ENCODE measurements at places on chromosomes 7 and 10.

DNA sequence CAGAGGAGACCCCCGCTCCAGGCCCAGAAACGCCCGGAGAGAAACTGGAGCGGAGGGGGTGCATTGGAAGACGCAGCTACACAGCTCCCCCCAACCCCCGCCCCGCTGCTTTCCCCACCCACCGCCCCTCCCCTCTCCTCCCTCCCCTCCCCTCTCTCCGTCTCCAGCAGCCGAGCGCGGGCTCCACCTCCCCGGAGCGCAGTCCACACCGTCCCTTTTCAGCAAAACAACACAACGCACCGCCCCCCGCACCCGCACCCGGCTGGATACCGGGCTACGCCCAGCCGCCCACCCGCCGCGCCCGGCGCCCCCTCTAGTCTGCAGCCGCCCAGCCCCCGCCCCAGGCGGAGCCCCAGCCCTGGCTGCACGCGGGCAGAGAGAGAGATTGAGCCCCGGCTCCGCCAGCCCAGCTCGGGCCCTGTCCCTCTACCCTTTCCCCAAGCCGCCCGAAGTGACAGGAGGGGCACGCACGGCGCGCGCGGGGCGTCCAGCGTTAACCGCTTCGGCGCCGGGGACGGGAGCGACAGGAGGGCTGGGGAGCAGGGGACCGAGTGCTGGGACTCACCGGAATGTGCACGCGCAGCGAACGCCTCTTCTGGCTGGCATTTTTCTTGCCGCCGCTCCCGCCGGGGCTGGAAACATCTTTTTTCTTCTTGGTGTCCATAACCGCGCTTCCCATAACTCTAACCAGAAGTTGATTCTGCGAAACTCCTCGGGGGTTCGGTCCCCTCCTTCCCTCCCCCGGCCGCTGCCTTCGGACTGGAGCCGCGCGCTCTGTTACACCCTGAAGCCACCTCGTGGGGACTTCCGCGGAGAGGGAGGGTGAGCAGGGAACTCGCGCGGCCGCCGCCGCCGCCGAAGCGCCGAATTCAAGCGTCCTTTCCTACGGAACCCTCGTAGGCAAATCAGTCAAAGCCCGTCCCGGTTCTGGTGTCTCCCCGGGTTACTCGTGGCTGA is 695 bp downstream of the PRKAG2 start:
- peak; percentile 73 for DNase-seq

GRCh38 chr7:105268056-105268455 is 120.7 kb downstream of the SRPK2 start:
- DNase-seq = peak; percentile 22

DNA sequence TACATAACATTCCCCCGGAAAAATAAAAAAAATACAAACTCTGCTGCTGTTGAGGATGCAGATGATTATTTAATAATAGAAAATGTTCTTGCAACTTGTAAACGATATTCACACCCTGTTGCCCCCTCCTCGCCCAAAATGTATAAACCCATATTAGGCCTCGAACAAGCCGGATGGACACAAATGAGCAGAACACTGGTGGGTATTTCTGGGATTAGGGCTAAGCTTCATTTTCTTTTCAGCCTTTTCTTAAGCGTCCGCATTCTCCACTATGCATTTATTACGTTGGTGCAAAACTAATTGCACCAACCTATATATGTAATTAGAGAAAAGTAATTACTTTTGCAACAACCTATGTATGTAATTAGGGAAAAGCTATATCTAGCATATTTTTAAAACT is 349 bp upstream of the GNG11 start:
- peak; percentile 31 for DNase-seq

DNA sequence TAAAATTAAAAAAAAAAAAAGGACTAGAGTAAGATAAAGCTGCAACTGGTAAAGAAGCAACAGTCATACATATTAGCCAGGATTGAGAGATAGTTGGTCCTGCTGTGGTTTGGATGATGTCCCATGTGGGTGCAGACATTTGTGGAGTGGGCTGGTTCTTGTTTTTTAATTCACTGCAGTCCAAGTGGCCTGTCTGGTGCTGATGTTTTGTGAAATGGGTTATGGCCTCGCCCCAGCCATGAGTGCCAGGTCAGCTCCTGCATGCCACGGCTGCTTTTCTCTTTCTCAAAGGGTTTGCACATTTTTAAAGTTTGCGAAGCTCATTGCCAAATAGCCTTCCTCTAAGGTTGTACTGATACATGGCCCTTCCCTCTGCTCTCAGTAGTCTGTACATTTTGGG is 14.1 kb upstream of the BTBD16 start:
- DNase-seq = no peak

- DNase-seq = no peak
Measured at GRCh38 chr10:48497780-48498770, 106.8 kb downstream of the ARHGAP22 start.

DNA sequence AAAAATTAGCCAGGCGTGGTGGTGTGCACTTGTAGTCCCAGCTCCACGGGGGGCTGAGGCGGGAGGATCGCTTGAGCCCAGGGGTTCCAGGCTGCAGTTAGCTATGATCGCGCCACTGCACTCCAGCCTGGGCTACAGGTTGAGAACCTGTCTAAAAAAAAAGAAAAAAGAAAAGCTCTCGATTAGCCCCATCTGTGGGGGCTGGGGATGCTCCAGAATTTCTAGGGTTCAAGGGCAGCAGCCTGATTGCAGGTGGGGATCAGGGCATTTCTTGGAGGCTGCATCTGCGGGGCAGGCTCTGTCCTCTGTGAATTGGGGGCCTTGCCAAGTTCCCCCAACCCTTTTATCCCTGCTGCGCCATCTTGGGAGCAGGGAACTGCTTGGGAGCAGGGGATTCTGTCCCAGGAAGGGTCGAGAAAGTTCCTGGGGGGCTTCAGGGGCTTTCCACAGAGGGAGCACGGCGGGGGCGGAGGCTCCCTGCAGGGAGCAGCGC is 651 bp upstream of the ARPC1A start:
- no peak for DNase-seq

DNA sequence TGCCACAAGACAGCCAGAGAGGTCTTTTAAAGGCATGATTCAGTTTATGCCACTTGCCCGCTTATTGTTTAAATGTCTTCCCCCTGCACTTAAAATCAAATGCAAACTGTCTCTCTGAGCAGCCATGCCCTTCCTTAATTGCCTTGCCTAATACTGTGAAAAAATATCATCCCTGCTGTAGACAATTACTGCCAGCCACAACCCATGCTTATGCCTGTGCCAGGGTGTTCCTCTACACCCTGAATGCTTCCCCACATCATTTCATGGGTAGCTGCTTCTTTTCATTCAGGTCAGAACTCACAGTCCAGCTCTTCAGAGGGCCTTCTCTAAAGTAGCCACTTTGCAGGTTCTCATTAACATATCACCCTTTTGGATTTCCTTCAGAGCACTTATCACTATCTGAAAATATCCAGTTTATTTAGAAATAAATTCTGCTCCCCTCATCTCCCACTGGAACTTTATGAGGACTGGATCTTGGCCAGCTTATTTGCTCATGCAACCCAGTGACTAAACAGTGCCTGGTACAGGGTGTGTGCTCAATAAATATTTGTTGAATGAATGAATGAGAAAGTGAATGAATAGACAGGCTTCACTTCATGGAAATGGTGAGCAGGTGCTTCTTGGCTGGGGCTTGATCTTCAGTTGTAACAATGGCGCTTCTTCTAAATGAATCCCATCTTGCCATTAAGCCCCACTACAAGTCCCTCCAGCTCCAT is 162.4 kb upstream of the MDFIC start:
- no peak for DNase-seq

- DNase-seq = peak; percentile 35
Measured at GRCh38 chr7:95687759-95688343, 84.5 kb upstream of the DYNC1I1 start.

DNA sequence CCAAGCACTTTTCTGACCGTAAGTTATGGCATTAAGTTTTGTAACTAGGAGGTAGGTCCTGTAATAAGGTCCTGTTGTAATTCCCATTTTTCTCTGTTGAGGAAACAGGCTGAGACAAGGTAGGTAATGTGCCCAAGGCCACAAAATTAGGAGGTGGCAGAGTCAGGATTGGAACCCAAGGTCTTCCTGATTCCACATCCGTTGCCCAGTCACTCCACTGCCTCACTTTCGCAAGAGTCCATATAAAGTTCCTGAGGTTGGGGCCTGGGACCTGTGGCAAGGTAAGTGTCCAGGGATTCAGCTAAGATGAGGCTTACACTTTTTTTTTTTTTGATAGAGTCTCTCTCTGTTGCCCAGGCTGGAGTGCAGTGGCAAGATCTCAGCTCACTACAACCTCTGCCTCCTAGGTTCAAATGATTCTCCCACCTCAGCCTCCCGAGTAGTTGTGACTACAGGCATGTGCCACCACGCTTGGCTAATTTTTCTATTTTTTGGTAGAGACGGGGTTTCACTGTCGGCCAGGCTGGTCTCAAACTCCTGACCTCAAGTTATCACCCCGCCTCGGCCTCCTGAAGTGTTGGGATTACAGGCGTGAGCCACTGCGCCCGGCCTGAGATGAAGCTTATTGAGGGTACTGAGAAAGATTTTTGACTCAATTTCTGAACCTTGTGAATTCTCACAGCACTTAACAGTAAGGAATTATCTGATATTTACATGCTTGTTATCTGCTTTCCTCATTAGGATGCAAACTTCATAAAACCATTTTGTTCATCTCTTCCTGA is 20.3 kb upstream of the GNA12 start:
- no peak for DNase-seq

DNA sequence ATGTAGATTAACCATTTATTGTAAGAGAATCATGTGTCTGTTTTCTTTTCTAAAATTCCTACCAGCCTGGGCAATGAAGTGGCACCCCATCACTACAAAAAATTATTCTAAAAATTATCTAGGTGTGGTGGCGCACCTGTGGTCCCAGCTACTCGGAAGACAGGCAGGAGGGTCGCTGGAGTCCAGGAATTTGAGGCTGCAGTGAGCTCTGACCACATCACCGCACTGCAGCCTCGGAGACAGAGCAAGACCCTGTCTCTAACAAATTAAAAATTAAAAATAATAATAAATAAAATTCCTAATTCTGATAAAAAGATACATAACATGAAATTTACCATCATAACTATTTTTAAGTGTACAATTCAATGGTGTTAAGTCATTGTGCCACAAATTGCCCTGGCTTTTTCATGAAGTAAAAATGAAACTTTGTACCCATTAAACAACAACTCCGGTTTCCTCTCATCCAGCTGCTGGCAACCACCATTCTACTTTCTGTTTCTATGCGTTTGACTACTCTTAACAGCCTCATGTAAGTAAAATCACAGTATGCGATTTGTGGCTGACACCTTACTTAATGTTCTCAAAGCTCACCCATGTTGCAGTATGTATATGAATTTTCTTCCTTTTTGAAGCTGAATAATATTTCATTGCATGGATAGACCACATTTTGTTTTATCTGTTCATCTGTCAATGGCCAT is 20.6 kb upstream of the USP6NL start:
- no peak for DNase-seq

DNA sequence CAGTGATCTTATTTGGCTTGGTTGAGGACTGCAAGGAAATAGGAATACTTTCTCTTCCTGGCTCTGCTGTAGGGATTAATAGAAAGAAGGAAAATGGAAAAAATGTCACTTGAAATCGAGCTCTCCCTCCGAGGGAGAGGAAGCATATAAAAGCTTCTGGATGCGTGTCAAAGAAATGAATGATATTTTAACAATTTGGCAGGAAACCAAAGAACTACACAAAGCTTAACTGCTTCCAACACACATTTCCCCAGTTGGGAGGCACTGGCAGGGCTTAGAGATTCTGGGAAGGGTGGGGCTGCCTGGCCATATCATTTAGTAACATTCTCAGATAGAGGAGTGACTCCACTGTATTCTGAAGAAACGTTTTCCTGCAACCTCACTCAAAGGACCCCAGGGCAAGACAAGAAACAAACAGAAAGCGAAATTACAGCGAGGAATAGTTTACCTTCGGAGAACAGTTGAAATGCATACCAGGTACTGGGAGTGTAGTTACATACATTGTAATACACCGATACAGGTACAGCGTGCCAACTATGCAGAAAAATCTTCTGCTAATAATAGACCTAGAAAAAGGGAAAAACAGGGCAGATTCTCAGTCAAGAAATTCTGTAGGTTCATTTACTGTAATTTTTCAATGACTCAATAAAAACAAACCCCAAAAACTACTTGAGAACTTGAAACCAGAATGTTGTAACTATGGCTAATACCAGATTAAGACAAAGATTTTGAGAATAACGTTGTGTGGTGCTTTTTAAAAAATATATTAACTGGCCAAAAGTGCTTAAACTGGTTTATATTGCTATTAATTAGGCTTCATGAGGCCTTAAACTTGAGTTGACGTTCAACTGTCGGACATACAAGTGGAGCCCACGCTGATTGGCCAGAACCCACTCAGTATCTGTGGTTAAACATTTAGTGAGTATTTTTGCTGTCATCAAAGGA is 75.7 kb upstream of the ASAH2 start:
- peak; percentile 91 for DNase-seq

DNA sequence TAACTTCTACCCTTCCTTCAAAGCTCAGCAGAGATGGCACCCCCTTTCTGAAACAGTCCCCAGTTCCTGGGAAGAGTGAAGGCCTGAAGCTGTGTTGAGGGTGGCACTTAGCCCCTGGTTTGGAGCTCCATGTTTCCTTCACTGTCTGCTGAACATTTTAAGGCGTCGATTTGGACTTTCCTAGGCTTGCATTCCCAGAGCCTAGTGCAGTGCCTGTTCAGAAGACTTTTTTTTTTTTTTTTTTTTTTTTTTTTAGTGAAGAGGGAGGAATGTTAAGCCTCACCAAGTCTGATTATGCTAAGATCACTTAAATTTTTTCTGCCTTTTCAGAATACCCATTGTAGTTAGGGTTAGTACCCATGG is 97.0 kb downstream of the PFKFB3 start:
- no peak for DNase-seq

GRCh38 chr10:99784727-99785441 is 2.4 kb downstream of the ABCC2 start:
- no peak for DNase-seq

DNA sequence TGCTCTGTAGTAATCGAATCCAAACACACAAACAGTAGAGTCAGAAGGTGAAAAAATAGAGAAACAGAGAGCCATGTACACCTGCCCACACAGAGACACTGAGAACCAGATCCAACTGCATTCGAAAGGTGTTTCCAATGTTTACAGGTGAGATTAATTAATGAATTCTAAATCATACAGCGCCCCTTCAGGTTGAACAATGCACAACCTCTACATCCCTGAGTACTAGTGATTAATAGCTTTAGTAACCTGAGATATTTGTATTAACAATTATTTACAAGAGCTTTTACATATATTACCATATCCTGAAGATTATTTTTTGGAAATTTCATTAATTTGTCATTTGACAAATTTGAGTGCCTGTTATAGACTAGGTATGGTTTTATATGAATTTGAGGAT is 7.6 kb upstream of the MRC1 start:
- no peak for DNase-seq

DNA sequence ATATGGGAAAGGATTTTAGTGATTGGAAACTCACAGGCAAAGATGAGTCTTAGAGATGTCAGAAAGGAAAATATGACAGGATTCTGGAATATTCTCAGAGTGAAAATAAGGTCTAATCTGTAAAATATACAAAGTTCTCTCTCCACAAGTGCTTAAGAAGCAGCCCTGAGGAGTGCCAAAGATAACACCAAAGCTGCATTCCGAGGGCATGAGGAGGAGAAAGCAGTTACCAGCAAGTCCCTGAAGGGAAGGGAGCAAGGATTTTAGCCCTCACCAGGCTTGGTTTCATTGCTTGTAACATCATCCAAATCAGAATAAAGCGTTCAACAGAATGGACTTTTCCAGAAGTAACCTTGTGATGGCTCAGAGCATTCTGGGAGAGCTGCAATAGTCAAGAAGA is 31.4 kb upstream of the DLX6 start:
- DNase-seq = no peak

- DNase-seq = no peak
Measured at GRCh38 chr7:141567432-141567831, 16.2 kb downstream of the AGK start.

Measured in umbilical cord (tissue), 2 donors.